ENCODE measurements at places on chromosomes 3 and 15.

DNA sequence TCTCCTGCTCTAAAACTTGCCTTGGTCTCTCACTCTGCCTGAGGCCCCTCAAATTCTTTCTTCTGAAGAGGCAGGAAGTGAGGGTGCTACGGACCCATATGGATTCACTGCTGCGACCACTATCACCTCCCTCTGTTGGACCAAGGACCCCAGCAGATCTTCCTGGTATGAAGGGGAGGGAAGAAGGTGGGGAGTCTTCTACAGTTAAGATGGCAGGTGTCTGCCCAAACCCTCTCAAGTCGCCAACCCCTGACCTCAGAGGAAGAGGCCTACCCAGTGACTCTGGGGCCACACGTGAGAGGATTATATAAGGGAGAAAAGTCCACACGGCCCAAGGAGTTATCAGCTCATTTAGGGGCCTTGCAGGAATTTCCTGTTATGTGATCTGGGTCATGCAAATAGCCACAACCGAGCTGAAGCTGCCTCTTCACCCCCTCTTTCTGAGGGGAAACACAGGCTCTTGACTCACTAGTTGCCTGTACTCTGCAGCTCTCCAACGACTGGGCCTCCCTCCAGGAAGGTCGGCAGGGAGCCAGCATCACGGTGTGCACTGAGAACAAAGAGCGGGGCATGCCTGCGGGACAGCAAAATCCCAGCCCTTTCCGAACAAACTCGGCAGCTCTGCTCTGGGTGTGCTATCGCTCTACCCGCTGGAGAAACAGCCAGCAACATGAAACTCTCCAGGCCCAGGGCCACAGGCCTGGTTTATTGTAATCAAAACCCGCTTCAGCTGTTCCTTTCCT, 116.0 kb downstream of the XXYLT1 start:
- no peak for DNase-seq

DNA sequence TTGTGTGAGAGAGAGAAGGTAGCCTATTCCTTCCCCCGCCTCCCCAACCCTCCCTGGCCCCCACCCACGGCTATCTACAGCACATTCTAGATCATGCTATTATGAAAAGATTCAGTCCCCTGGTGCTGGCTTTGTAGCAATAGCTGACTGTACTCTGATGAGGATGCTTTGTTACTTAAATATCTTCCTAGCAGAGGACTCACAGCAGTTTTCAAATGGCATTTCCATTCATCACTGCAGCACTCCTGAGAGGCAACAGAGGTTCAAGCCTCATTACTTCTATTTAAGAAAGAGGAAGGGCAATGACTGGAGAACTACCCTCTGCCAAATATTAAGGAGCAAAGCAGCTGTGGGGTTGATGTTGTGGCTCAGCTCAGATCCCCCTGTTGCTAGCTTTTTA, 61.0 kb downstream of the LRRN1 start:
- no peak for DNase-seq

DNA sequence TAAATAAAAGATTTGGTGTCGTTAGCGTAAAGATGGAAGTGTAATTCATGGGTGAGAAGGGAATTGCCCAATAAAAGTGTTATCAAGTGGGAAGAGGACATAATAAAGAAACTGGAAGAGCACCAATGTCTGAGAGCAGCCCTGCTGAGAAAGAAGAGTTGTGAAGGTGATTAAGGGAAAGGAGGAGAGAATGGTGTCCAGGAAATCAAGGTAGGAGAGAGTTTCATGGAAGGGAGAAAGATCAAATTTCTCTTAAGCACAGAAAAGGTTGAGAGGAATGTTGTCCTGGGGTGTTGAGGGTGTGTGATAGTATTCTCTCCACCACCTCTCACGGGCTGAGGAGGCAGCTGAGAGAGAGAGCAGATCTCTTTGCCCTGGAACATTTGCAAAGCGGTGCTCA, 339.7 kb downstream of the SATB1 start:
- DNase-seq = no peak

GRCh38 chr15:98160236-98160635, 199.7 kb downstream of the ARRDC4 start:
- DNase-seq = peak; percentile 1

DNA sequence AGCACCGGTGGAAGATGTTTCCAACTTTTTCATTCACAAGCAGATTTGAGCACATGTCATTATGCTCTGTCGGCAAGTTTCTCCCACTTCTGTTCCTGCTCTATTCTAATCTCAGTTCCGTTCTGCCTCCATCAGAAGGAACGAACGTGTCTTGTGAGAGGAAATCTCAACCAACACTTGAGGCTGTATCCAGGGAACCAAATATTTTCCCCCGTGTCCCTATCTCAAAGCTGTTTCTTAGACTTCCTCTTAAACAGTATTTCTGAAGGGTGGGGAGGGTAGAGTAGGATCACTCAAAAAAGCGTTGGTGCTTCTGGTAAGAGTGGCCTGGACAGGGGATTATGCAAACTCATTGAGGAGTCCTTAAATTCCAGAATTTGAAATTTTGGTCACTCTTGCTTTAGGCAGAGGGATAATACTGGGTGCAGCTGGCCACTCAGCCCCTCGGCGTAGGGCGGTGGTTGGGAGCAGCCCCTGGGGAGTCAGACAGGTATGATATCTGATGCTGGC, 54.9 kb downstream of the FRMD4B start:
- no peak for DNase-seq

DNA sequence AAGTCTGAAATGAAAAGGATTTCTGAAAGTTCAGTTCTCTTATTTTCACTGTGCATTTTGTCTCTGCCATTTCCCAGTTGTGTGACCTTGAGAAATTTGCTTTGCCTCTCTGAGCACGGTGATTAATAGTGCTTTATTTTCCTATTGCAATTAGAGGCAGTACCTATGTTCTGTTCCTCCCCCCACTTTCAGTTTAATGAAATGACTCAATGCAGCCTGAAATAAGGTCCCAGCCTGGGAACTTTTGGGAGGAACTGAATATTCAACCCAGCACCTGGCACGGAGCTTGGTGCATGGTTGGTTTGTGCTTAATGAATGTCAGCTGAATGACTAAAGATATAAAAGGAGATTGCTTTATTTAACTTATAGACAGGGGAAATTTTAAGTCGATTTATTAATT, 352.6 kb downstream of the PDCD6IP start:
- no peak for DNase-seq

- no peak for DNase-seq
Observed at GRCh38 chr3:42712344-42712648, 9.7 kb upstream of the HHATL start.

DNA sequence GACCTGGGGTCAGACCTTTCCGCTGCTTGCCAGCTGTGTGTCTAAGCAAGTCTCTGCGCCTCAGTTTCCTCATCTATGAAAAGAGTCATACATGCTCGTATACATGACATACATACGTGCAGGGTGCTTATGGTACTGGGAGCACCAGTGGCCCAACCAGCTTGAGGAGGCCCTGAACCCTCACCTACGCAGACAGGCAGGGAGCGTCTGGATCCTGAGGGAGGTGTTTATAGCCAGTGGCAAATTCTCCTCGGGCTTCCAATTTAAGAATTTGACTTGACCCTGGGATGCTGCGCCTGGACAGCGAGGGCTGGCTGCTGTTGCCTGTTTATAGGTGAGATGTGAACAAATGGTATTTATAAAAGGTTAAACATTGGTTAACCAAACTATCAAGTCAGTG, 17.7 kb upstream of the FGD5 start:
- DNase-seq = no peak

DNA sequence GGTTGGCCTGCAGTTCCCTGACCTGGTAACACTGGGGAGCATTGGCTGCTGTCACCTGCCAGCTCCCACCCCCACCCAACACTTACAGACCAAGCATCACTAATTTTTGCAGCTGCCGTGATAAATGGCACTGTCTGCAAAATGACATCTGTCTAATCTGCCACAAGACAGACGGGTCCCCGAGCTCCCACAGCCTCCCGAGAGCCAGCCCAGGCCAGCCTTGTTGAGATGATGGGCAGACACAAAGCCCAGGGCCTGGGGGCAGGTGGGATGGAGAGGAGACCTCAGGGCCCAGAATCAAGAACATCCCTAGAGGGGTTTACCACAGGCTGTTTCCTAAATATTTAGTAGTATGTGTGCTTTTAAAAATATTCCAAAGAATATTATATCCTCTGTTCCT, 203.4 kb downstream of the TBC1D2B start:
- no peak for DNase-seq

DNA sequence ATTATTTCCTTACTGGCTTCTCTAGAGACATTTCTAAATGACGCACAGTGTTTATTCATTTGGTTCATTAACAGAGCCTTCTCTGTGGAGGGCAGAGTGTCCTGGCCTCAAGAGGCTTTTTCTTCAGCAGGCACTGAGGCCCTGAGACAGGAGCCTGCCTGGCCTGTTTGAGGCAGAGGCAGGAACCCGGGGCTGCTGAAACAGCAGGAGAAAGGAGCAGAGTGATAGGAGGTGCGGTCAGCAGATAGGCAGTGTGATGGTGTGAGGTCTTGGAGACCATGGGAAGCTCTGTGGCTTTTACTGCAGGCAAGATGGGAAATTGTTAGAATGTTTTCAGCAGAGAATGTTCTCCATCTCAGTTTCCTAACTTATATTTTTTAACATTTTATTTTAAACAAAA, 358.2 kb downstream of the FEZF2 start:
- no peak for DNase-seq

- no peak for DNase-seq
Observed at GRCh38 chr3:23329471-23330105, 126.5 kb downstream of the UBE2E2 start.

GRCh38 chr15:79410237-79410636, 21.9 kb upstream of the MINAR1 start:
- no peak for DNase-seq

- peak; percentile 21 for DNase-seq
Observed at GRCh38 chr3:32510075-32510724, 7.5 kb upstream of the CMTM6 start.

- no peak for DNase-seq
Observed at GRCh38 chr3:125511420-125512118, 8.4 kb downstream of the SNX4 start.

DNA sequence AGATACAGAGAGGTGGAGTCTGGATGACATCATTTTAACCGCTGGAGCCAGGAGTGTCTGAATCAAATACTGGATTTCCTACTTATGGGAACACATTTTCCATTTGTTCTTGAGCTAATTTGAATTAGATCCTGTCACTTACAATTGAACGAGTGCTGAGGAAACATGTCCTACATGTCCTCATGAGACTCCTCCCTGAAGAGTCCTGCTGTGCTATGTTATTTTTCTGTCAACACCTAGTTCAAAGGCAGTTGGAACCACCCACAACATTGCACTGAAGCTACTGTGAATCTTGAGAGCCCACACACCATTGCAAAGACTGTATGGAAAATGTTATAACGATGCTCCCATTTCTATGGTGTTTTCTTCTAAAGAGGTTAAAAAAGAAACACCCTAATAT, 123.5 kb upstream of the CRBN start:
- no peak for DNase-seq

GRCh38 chr3:163476179-163476578, 1602.1 kb downstream of the SI start:
- no peak for DNase-seq

DNA sequence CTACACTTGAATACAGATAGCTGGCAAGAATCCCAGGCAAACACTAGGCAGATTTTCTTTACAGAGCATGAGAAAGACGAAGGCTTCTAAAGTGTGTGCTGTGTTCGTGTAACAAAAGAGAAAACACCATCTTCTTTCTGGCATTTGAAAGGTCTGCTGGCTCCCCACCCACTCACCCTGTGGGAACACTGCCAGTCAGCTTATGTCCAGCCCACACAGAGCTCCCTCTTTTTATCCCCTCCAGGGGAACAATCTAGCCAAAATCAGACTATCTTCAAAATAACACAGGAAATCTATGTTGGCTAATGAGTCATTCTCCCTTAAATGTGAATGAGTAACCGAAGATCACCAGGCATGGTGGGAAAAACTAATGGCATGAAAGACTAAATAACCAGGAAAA, 45.6 kb upstream of the PAQR5 start:
- DNase-seq = no peak

GRCh38 chr3:60303160-60303559, 948.1 kb downstream of the FHIT start:
- no peak for DNase-seq

DNA sequence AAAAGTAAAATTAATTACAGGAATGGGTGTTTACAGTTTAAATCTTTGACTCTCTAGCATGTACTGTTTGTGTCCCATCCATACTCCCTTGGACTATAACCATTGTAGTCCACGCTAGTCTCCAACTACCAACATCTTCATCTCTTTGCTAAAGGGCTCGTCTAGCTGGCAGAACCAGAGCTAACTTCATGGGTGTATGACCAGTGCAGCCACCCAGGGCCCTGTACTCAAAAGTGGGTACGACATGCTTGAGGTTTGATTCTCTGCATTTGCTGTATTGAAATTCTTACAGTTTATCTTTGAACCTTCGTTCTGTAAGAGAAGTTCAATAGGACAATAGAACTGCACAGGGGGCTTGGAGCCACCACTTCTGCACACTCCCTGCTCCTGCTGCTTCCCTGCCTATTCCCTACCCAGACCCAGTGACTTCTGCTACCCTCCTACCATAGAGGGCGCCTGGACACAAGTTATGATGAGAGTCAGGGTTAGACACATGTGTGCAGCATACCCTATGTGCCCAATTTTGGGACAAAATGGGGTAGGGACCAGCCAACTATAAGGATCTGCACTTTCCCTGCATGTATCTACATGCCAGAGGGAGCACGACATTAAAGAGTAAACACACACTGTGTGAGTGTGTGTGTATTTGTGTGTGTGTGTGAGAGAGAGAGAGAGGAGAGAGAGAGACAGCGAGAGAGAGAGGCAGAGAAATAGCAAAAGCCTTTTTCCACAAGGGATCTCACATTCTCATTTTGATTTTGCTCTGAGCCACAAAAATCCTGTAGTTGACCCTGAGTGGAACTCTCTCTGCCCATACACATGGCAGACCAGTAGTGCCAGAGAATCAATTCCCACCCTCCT, 59.0 kb upstream of the NECTIN3 start:
- no peak for DNase-seq

DNA sequence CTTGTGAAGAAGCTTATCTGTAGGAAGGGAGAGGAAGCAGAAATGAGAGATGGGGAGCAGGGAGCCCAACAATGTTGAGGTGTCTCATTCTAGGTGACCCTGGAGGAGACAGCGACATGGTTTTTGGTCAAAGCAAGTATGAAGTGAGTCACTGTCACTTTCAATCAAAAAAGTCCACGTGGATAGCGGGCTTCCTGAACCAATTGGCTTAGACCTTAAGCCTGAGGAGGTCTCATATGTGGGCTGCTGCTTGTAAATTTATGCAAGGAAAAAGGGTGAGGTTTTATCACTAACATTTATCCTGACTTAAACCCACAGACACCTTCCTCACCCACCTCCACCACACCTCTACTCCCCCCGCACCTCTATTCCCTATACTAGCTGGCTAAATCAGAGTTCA, 22.7 kb downstream of the CLDN11 start:
- DNase-seq = no peak

GRCh38 chr3:126554560-126555525, 3.9 kb downstream of the C3orf22 start:
- no peak for DNase-seq

- no peak for DNase-seq
Observed at GRCh38 chr3:105853801-105854432, 14.9 kb downstream of the CBLB start.

GRCh38 chr15:99717161-99718009, 15.9 kb downstream of the LYSMD4 start:
- no peak for DNase-seq

All from stimulated activated CD8-positive, alpha-beta memory T cell treated with anti-CD3 and anti-CD28 coated beads, Interleukin-12 subunit alpha, Interleukin-12 subunit beta, amount 100 ng/mL, for 4 hours (primary cell).